Glutamatergic neuron (in vitro differentiated cells): ENCODE measurements at places on chromosomes 7 and 10. TPM values are rescaled to one million over a fixed set of nuclear protein-coding genes. Genes with fewer than 3 reads are reported as not detected.

Gene TRIL
- 1.4 TPM for total RNA-seq

Gene TRPV6
- total RNA-seq: 0.27 TPM

Gene GFRA1
- 347 TPM for total RNA-seq

Gene GNAT3
- total RNA-seq: 2.0 TPM

Gene IGF2BP3
- 47.0 TPM for total RNA-seq

Gene OR9A2
- total RNA-seq: not detected

Gene TMEM139
- total RNA-seq: not detected

Gene SPDYE16
- total RNA-seq: 0.20 TPM

Gene SIRT1
- total RNA-seq: 33.5 TPM

Gene SFTPA1
- not detected for total RNA-seq

Gene TCAF2
- total RNA-seq: 0.78 TPM

Gene FKBP6
- total RNA-seq: not detected

Gene CCDC3
- total RNA-seq: 13.8 TPM

Gene GBX1
- not detected for total RNA-seq

Gene ZNF716
- total RNA-seq: not detected

Gene INMT
- total RNA-seq: 1.7 TPM

Gene COBL
- 3.3 TPM for total RNA-seq

Gene C10orf90
- total RNA-seq: not detected

Gene NEUROG3
- not detected for total RNA-seq

Gene CRTAC1
- total RNA-seq: 2.5 TPM

Gene PTCD1
- total RNA-seq: 5.5 TPM

Gene TECTB
- total RNA-seq: not detected

Gene FAM13C
- total RNA-seq: 17.8 TPM

Gene GHRHR
- total RNA-seq: not detected

Gene SGMS1
- total RNA-seq: 24.1 TPM

Gene GATA3
- 0.69 TPM for total RNA-seq

Gene GPR141
- not detected for total RNA-seq

Gene LRRC18
- not detected for total RNA-seq

Gene SRGN
- not detected for total RNA-seq

Gene ARHGAP22
- total RNA-seq: 10.0 TPM

Gene ADAM22
- total RNA-seq: 91.9 TPM

Gene MYH16
- total RNA-seq: not detected

Gene RAMP3
- not detected for total RNA-seq

Gene SEMA3A
- total RNA-seq: 16.3 TPM

Gene OR13A1
- 0.44 TPM for total RNA-seq

Gene ST8SIA6
- not detected for total RNA-seq

Gene TAS2R3
- total RNA-seq: 1.6 TPM

Gene LRRD1
- 0.15 TPM for total RNA-seq

Gene MUC12
- total RNA-seq: 1.0 TPM

Gene FGF8
- 1.1 TPM for total RNA-seq

Gene FAM20C
- 199 TPM for total RNA-seq

Gene DIP2C
- 52.6 TPM for total RNA-seq
